ENCODE measurements at places on chromosomes 2 and 18. TPM values are rescaled to one million over a fixed set of nuclear protein-coding genes. Genes with fewer than 3 reads are reported as not detected.

- no peaks in the 10 kb centered on the region for H3K27me3 ChIP-seq
- no peaks in the 10 kb centered on the region for H3K4me1 ChIP-seq
- no peak overlapping the region for H3K4me3 ChIP-seq
- H3K36me3 ChIP-seq = no peaks in the 10 kb centered on the region
Observed at GRCh38 chr2:14530506-14530905, 102.0 kb upstream of the LRATD1 start.

DAW1 gene
- total RNA-seq = 0.20 TPM

- no peaks in the 10 kb centered on the region for H3K36me3 ChIP-seq
- no peaks in the 10 kb centered on the region for H3K4me1 ChIP-seq
- no peak overlapping the region for H3K27ac ChIP-seq
Observed at GRCh38 chr2:70411483-70412125, 109.7 kb upstream of the FAM136A start.

DNA sequence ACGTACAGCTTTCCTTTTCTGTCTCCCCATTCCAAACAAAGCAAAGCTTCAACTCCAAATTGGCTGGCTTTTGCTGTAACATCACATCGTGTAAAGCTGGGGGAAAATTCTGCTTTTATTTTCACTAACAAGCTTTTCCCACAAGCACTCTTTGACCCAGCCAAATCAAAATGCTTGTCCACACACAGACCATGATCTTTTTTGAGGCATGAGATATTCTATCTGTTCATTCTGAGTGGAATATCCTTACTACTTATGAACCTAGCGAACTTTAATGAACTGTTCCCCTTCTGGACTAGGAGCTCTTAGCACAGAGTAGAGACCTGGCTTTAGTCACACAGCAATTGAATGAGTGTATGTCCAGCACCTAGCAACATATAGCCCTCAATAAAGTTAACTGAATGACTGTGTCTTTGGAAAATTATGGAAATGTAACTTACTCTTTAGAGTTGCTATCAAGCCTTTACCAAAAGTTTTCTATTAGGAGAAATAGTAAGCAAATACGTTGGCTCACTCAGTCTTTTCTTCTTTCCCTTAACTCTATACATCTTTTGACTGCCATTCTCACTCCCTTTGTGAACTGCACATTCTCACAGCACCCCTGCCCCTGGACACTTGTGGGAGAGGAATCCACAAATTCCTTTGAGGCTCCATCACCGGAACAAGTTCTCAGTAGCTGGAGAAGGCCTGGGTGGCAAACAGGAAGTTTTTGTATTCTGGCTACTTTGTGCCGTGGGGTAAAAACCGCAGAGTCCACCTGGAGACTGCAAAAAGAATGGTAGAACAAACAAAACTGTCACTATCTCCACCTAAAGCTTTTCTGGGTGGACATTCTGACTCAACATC is 1.3 kb upstream of the UBE2E3 start:
- peaks cover 34% of the 10 kb centered on the region for H3K4me1 ChIP-seq
- DNase-seq = no peak
- H3K27ac ChIP-seq = no peak overlapping the region
- H3K4me3 ChIP-seq = peak overlapping the region; percentile 47

ABCG5 gene
- not detected for total RNA-seq

PID1 gene
- 0.15 TPM for total RNA-seq

GRCh38 chr2:6434438-6434837 is 431.3 kb downstream of the CMPK2 start:
- H3K27me3 ChIP-seq = no peaks in the 10 kb centered on the region
- DNase-seq = no peak
- H3K27ac ChIP-seq = no peak overlapping the region
- H3K4me1 ChIP-seq = no peaks in the 10 kb centered on the region
- H3K36me3 ChIP-seq = no peaks in the 10 kb centered on the region

- H3K27me3 ChIP-seq = no peaks in the 10 kb centered on the region
- no peaks in the 10 kb centered on the region for H3K36me3 ChIP-seq
- no peak overlapping the region for H3K4me3 ChIP-seq
Observed at GRCh38 chr18:6561420-6561861, 146.7 kb upstream of the L3MBTL4 start.

DNA sequence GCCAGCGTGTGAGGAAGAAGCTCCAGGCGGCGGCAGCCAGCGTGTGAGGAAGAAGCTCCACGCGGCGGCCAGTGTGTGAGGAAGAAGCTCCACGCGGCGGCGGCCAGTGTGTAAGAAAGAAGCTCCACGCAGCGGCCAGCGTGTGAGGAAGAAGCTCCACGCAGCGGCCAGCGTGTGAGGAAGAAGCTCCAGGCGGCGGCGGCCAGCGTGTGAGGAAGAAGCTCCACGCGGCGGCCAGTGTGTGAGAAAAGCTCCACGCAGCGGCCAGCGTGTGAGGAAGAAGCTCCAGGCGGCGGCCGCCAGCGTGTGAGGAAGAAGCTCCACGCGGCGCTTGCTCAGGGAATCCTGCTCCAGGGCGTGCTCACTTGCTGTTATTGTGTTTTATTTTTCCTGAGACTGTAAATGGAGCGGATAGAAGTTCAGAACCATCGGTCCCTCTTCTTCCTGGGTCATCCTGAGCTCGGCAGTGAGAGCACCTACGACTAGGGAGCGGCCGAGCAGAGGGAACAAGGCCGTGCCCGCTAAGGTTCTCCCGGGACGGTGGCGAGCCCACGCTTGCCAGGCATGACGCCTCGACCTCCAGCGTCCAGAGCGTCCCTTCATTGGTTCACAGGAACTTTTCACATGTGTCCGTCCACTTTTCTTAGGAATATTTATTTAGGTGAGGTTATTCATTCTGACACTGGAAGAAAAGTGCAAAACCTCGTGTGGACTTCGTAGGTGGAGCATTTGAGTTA is 94.2 kb downstream of the TMEM18 start:
- H3K27me3 ChIP-seq = no peaks in the 10 kb centered on the region
- no peak for DNase-seq
- H3K27ac ChIP-seq = no peak overlapping the region
- H3K4me3 ChIP-seq = no peak overlapping the region
